ENCODE measurements at places on chromosomes 7 and 10.

DNA sequence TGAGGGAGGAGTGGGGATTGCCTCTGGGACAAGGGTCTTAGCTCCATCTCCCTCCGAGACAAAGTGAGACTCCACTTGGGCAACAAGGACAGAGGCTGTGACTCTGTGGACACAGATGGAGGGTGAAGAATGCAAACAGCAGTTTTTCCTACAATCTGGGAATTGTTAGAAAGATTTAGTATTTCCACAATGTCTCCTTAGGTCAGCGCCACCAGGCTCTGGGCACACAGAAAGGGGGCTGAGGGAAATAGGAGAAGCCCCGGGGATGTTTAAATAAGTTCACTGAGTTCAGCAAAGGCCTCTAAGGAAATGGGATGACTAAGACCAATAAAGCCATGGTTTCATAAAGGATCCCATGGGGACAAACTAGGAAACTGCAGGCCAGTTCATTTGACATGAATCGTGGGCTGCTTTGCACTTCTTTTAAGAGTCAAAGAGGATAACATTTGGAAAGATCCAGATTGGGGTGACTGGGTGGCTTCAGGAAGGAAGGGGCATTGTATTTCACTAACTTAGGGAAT lies 219.8 kb upstream of the GLI3 start:
- DNase-seq, result no peak

- DNase-seq, result no peak
Observed at GRCh38 chr7:134422638-134423037, 36.3 kb downstream of the AKR1B1 start.

- DNase-seq, result no peak
Observed at GRCh38 chr10:24496906-24497305, 226.8 kb downstream of the ARHGAP21 start.

GRCh38 chr10:86727470-86727869 lies 28.9 kb upstream of the BMPR1A start:
- no peak for DNase-seq

DNA sequence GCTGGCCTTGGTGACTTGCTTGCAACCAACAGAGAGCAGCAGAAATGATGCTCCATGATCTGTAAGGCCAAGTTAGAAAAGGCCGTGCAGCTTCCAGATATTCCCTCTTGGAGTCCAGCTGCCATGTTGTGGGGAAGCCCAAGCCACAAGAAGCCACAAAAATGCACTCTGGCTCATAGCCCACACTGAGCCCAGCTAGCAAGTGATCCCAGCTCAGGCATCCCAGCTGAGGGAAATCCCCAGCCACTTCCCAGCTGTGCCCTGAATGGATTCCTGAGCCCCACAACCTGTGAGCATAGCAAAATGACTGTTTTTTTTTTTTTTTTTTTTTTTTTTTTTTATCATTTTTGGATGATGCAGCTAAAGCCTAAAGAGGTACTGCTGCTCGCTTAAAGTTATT lies 11.1 kb upstream of the SDK1 start:
- DNase-seq, result no peak

DNA sequence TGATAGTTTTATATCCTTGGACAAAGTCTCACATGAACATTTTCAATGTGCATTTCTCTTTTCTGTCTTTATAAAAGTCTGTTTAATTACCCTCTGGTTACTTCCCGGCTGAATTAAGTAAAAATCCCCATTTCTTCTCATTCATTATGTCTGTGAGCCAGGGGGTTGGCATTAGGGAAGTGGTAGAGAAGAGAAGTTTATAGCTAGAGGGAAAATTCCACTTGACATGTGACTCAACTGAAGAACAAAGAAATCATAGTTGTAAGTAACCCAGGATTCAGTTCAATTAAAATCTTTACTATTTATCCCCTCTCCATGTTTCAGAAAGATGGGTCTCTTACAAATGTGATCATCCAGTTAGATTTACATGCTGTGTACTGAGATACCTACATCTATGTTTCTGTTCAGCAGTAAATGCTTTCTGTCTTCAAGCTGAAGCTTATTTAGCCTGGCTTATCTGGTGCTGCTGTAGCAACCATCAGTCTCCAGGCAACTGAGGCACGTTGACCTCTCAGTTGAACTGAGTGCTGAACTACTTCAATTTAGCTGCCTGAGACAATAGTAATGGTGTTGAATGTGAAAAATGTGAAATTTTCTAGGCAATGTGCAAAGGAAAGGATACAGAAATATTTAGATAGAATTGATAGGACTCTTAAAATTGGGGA lies 181.6 kb downstream of the MLLT10 start:
- DNase-seq, result no peak

DNA sequence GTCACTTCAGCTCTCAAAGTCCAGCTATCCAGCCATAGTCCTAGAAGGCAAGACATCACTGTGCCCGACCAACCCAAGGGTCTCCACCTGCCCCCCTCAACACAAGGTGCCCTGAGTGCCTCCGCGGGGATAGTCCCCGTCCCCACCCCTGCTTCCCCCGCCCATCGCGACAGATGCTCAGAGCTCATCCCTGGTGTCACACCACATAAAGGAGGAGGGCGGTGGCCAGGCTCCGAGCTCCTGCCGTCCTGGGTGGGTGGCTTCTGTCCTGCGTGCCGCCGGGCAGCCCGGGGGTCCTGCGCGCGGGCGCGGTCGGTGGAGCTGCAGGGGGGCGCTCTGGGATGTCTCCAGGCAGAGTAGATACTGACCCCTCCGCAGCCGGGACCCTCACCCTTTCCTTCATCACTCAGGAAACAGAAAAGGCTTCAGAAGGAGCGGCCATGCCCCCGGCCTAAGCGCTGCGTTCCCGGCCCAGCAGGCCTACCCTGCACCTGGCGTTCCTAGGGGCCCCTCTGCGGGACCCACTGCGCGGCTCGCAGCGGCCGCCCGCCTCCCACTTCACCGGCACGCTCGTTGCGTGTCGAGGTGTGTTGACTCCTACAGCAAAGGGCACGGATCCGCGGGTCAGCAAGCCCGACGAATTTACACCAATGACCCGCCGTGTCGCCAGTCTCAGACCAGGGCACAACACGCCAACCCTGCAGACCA lies 53.4 kb downstream of the ALOX5 start:
- no peak for DNase-seq

DNA sequence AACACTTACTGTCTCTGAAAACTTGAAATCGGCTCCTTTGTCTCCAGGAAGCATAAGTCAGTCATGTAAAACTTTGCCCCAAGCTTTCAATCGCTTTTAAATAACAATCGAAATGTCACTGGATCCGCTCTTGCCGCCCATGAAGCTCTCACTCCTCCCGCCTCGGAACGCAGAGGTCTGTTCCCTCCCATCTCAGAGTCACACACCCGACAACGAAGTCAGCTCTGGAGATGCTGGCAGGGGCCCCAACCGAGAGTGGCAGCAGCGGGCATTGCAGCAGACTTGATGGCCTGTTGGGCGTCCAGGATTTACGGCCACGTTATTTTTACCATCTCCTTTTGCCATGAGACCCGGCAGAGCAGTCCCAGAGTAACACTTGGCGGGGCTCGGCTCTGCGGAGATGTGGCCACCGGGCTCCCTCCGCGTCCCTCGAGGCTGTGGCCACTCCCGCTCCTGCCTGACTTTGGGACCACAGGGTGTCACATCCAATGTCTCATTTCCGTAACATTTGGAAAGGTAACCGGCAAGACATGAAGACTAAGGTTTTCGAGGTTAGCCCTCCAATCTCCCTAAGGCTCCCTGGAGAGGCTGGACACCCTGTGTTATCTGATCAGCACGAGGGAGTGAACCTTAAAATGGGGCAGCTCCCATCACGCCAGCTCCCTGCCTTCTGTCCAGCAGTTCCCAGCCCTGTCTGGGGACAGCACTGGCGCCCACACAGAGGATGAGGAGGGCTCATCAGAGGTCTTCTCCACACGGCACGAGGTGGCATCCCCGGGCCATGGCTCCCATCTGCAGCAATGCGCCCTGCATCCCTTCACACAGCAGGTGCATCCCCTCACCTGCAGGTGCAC lies 62.8 kb upstream of the ADGRA1 start:
- DNase-seq, result no peak

Measured in activated T-cell treated with anti-CD3 and anti-CD28 coated beads, Interleukin-2, amount 50 U/mL, for 1 hour (primary cell).